ENCODE measurements at places on chromosomes 12 and 14.

DNA sequence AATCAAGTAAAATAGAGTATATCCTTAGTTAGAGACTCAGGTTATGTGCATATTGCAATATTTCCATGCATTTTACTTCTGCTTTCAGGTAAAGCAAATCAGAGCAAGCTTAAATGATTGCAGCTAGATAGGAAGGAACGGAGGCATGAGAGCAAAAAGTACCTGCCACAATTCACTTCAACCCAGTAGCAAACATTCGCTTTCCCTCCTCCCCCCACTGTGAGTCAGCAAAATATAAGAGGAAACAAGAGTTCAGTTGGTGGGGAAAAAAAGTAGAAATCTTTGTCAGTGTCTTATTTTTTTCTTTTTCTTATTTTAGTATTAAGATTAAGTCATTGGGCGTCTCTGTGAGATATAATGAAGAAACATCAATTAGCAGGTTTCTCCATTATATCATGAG is 475.4 kb downstream of the NPAS3 start:
- DNase-seq = no peak

- no peak for DNase-seq
Measured at GRCh38 chr12:14169281-14169680, 187.9 kb upstream of the GRIN2B start.

GRCh38 chr12:118120579-118121363 is 15.2 kb upstream of the PEBP1 start:
- peak; percentile 86 for DNase-seq

- DNase-seq = no peak
Measured at GRCh38 chr12:125406131-125406530, 340.9 kb downstream of the AACS start.

DNA sequence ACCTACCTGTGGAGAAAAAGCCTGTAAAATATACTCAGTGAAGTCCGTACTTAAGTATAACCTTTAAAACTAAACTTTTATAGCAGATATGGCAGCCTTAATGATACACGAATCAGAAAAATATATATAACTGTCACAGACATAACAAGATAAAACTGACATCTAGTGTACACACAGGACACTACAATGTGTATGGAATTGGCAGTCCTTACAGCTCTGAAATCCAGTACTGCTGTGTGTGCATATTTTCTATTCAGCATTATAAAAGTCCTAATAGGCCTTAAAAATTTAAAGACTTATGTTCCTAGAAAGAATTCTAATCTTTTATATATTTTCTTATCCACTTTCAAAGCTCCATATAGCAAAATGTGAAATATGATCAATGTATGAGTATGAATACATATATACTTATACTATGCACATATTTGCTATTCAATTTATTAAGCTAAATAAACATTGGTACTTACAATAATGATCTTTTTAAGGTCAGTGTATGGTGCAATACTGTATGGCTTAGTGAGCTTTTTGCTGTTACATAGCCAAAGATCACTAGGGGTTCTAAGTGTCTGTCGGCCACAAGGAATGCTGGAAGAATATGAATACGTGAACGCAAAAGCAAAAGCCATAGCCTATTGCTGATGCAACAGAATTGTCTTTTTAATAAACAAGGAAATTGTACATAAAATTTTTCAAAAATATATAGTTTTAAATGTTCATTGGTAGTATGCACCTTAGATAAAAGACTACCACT is 69.2 kb downstream of the C2CD5 start:
- DNase-seq = no peak

All from GM20000 (cell line).